Activated T-cell treated with anti-CD3 and anti-CD28 coated beads, Interleukin-2, amount 50 U/mL, for 48 hours (primary cell): ENCODE measurements at places on chromosomes 2 and 18.
A peak's percentile ranks its signal among the peaks of the same experiment; 100 is the strongest.

GRCh38 chr2:222837643-222838056 is 23.2 kb upstream of the ACSL3 start:
- no peak for DNase-seq

DNA sequence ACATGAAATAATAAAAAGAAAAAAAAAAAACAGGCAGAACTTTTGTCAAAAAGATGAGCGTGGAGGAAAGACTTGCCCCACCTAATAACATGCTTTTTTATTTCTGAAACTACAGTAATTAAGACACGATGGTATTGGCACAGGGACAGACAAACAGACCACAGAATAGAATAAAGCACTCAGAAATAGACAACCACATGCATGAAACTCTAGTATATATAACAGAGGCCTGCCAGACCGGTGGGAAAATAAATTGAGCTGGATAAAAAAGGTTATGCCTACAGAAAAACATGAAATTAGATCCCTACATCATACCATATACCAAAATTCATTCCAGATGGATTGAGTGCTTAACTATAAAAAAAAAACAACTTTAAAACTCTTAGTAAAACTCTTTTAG is 163.1 kb downstream of the NRP2 start:
- no peak for DNase-seq

DNA sequence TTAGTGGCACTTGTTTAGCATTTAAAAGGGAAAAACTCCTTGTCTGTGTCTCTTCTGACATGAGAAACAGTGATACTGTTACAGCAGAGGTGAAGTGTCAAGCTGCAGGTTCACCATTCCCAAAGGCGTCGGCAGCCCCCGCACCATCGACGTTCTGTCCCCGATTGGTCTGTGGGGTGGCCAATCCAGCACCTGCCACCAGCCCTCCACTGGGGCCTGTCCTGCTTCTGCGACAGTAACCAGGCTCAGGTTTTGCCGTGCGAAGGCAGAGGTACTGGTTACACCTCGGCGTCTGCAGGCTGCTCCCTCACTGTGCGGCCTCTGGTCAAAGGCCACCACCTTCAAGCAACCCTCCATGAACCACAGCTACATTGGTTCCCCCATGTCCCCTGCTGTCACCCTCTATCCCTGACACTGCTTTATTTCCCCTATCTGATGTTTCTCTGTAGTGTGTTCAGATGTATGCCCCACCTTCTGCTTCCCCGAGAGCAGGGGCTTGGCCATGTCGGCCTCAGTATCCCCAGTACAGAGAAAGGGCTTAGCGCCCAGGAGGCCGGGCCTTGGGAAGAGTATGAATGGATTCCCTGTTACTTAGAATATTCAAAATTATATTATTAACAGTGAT is 8.6 kb upstream of the ESPNL start:
- peak; percentile 12 for DNase-seq

GRCh38 chr2:240223631-240224030 is 83.2 kb upstream of the OTOS start:
- DNase-seq, result no peak

GRCh38 chr2:224934526-224935188 is 107.6 kb downstream of the DOCK10 start:
- no peak for DNase-seq

GRCh38 chr18:78138983-78139496 is 840.6 kb upstream of the SALL3 start:
- no peak for DNase-seq

DNA sequence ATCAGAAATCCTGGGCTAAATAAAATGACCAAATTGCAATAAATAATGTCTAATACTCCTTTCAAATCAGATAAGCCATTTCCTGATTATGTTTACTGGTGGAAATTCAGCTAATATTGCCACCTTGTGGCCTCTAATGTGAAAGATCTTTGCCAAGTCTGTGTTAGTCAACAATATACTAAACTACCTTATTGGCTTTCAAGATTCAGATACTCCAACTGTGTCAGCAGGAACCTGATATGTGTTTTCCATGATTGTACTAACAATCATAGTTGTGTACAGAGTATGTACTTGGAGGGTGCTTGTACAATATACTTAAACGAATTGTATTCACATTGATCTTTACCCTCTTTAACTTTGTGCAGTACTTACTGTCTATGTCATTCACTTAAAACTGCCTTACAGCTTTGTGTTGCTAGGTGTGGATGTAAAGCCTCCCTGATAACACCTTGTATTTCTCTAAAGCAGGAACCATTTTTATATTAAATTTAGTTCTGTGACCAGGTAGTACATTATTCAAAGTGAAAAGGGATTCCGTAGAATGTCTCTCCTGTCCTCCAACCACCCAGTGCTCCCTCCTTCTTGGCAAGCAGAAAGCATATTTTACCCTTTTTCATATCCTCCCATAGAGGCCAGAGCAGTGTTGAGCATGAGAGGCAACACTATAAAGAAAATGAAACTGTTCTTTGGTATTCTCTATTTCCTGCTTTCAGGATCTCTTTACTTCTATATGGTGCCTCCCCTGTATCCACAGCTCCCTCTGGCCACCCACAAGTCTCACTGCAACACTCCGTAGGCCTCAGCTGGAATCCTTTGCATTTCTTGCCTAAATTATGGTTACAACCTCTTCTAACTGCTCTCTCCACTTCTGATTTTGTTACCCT is 75.2 kb upstream of the C2orf15 start:
- DNase-seq, result peak; percentile 24

DNA sequence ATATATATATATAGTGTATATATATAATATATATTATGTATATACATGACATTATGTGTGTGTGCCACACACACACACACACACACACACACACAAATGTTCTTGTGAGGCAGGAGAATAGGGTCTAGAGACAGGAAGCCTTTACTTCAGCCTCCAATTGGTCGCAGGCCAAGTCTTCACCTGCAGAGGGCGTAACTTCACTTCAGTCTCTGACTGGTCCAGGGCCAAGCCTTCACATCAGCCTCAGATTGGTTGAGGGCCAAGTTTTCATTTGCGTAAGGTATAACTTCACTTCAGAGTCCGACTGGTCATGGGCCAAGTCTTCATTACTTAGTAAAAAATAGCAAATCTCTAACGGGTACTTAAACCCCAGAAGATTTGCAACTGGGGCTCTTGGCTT is 13.2 kb upstream of the SS18 start:
- DNase-seq, result peak; percentile 55

- DNase-seq, result no peak
Measured at GRCh38 chr2:1613731-1614354, 130.5 kb downstream of the PXDN start.

- DNase-seq, result no peak
Measured at GRCh38 chr18:36335476-36336279, 38.2 kb downstream of the FHOD3 start.

DNA sequence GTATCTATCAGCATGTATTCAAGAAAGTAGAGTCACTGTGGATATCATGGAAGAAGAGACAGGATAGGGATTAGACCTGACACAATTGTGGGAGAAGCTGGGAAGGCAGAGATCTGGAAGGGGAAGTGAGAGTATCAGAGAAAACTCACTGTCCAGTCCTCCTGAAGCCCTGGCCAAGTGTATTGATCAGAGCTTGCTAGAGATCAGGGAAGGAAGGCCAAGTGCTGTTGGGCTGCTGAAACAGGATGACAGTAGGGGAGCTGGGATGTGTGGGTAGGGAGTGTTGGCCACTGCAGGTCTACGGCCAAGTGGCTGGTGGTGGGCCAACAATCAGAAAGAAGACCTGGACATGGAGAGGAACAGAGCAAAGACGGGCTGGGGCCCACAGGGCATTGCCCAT is 26.3 kb upstream of the TTR start:
- DNase-seq, result no peak

GRCh38 chr2:105309147-105309545 is 20.4 kb downstream of the TGFBRAP1 start:
- no peak for DNase-seq

DNA sequence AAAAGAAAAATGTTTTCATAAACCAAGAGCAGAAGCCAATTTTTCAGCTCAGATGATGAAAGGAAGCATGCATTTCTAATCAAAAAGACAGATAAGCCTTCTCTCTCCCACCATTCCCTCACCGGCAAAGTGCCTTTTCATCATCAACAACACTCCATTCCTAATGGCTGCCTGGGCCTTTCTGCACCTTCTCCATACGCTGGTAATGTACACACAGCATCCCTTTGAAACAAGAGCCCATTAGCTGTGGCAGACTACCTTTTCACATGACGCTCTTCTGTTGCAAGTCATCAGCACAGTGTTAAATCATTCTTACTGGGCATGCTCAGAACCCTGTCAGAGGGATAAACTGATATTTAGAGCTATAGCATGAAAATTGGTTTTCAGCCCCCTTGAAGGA is 408.9 kb downstream of the MEIS1 start:
- DNase-seq, result no peak

DNA sequence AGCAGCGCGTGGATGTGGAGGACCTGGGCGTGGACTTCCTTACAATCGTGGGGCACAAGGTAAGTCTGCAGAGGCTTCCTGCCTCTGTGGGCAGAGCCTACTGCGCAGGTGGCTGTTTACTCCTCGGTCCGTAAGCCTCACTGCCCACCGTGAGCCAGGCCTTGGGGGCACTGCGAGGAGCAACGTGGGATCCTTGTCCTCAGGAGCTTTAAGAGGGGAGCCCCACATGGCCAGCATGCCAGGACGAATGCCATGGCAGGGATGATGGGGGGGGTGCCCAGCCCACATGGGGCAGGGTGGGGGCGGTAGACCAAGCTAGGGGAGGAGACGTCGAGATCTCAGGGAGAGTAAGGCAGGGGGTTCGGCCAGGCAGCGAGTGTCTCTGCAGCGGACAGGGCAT is 18.0 kb upstream of the ESPNL start:
- no peak for DNase-seq

GRCh38 chr18:79422022-79422782 is 26.5 kb downstream of the NFATC1 start:
- DNase-seq, result no peak

DNA sequence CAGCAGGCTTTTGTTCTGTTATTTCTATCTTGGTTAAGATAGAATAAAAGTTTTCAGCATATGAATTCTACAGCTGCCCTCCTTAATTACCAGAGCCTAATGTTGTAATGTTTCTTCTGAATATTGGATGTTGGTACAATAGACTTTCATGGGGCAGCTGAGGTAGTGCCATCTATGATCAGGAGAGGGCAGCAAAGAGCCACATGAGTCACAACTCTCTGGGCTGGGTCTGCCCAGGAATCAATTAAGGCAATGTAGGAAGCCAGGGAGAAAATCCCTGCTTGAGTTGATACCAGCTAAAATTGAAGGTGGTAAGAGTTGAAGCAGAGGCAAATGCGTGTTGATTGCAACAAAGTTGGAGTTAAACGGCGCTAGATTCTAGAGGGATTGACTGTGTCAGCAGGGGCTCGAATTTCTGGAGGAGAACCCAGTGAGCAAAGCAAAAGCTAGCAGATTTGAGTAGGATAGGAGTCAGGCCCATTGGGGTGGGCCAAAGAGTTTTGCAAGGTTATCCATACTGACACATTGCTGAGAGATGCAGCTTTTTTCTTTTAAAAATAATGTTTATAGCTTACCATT is 10.6 kb upstream of the MC5R start:
- DNase-seq, result peak; percentile 73
